ENCODE measurements at places on chromosomes 12 and 14.
A peak's percentile ranks its signal among the peaks of the same experiment; 100 is the strongest.

DNA sequence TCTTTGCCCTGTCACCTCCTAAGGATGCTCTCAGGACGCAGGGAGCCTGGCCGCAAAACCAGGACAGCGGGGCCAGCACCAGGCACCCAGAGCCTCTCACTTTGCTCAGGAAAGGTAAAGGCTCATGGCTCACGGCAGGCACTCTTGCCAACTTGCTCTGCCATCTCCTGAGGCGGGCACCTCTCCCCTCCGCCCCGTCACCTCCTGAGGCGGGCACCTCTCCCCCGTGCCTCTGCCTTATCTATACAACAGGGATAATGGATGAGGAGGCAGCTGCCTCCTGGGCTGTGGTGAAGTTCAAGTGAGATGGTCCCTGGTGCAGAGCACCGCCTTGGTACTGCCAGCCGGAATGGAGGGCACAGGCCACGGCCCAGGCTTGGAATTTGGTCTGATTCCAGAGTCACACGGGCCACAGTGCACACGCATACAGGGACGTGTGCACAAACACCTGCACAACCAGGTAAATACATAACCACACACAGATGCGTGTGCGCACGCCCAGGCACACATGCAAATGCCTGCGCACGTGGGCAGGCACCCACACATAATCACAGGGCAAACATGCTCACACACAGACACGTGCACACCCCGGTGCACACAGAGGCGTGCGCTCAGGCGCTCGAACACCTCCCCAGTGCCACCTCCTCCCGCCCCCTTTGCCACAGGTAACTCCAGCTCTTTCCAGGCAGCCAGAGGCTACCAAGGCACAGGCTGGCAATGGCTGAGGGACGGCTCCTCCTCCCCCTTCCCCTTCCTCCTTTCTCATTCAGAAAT, 11.6 kb downstream of the DEGS2 start:
- DNase-seq, result no peak

GRCh38 chr12:9867531-9867930, 1.6 kb downstream of the CLEC2B start:
- no peak for DNase-seq

- DNase-seq, result no peak
Observed at GRCh38 chr14:69931960-69932359, 52.7 kb downstream of the SMOC1 start.

DNA sequence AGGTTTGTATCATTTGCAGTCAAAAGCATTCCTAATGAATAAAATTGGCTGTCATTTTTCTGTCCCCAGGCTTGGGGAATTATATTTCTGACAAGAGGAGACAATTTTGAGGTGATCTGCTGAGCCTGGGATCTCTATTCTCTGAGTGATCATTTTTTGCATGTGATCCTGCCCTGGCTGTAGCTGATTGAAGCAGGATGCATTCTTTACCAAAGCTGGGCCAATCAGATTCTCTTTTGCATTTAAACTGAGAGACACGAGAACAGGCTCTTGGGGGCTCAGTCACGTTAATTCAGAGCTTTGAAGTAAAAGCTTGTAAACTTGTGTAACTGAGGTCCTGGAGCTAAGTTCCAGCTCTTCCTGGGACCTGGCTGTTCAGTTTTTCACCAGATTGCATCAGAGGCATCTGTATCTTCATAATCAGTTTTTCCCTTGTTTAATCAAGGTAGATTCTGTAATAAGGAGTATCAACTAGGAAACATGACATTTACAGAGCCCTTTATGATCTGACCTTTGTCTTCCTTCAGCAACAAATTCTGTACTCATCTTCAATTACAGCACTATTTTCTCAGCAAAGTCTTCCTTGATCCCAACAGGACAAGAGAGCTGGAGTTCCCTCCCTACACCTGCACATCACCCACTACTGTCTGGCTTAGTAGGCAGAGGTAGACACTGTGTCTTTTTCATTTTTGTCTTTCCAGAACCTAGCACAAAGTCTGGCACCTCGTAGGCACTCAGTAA, 35.0 kb upstream of the MANSC4 start:
- DNase-seq, result no peak

DNA sequence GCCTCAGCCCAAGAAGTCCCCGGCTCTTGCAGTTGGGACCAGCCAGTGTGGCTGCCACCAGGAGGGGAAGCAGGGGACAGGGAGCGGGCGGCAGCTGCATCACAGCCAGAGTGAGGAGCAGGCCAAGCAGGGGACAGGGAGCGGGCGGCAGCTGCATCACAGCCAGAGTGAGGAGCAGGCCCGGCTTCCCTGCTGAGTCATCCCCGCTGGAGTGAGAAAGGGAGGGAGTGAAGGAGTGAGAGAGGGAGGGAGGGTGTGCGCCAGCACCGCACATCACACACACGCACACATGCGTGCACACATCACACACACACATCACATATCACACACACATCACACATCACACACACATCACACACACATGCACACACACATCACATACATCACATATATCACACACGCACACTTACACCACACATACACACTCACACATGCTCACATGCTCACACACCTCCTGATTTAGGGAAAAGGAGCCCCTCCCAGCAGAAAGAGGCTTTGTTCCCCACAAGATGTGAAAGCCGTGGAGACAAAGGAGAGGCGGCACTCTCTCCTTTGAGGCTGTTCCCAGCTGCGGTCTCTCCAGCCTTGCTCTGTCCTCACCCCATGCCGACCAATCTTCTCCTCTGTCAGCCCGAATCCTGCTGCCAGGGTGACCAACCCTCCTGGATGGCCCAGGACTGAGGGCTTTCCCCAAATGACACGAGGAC, 16.7 kb upstream of the ZDHHC22 start:
- DNase-seq, result no peak

- no peak for DNase-seq
Observed at GRCh38 chr12:30820406-30820946, 65.7 kb upstream of the CAPRIN2 start.

- DNase-seq, result no peak
Observed at GRCh38 chr12:75725521-75726111, 214.2 kb upstream of the KRR1 start.

DNA sequence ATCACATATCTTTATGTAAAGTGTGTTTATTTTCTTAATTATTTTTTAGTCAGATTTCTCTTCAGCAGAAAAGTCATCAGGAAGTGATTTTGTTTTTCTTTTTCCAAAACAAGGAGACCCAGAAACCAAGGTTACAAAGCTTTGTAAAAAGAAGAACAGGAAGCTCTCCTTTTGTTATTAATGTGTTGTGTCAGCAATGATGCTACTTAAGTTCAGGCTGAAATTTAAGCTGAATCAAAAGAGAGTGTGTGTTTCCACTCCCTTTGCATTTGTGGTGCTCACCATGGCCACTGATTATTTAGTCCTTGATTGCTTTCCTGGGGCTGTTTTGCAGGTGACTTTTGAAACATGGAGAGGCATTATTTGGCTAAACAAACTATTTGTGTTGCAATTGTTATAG, 155.3 kb upstream of the ATP2B1 start:
- DNase-seq, result no peak

GRCh38 chr14:58697266-58697929, 59.6 kb downstream of the DACT1 start:
- DNase-seq, result no peak

- no peak for DNase-seq
Observed at GRCh38 chr14:89175881-89176799, 240.9 kb downstream of the FOXN3 start.

GRCh38 chr14:104989951-104990303, 4.3 kb downstream of the CLBA1 start:
- no peak for DNase-seq

GRCh38 chr14:33986804-33987203, 35.9 kb upstream of the EGLN3 start:
- DNase-seq, result no peak

DNA sequence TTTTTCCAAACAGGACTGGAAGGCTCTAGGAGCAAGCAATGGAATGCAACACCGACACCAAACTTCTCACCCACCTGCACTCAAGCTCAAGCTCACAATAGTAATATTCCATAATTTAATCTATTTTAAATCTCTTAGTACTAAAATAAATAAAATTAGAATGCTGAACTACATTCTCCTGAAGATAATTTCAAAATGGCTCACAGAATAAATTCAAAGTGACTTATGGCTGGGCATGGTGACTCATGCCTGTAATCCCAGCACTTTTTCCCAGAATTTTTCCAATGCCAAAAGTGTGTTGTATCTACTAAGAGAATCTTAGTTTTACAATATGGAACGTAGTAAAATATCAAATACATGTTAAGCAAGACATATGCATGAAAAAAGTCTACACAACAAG, 31.5 kb downstream of the DUSP16 start:
- no peak for DNase-seq

DNA sequence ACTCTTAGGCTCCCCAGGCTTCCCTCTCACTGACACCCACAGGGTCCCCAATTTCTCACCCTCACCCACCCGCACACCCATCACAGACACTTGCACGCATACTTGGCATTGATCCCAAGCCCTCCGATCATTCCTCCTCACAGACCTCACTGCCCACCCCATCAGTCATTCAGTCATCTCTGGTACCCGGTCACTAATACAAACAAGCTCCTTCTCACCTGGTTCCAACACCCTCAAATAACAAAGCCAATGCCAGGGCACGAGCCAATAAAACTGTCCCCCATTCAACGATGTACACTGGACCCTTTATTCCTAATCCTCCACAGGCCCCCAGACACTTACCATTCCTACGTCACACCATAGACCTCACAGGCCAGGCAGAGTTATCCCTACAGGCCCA, 2.3 kb downstream of the ZNF605 start:
- no peak for DNase-seq

DNA sequence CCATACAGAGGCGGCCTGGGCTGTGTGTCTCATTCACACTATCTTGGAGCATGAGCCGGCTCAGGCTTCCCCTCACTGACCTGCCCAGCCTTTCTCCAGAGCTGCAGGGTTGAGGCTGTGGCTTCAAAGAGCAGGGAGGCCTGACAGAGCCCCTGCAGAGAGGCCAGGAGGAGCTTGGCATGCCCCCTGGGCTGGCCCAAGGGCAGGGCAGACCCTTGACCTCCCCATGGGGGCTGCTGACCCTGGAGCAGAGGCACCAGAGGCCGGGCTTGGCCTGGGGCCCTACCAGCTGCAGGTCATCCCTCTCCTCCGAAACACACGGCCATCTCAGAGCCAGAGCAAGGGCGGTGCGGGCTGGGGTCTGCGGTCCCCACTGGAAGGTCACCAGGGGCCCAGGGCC, 46.6 kb upstream of the FZD10 start:
- DNase-seq, result no peak

GRCh38 chr14:23478109-23478759, 8.7 kb downstream of the NGDN start:
- DNase-seq, result peak; percentile 38
